NCI-H2081 treated with DMSO at 0.1 percent for 48 hours (cell line): ENCODE measurements at places on chromosomes 2 and 18.

DNA sequence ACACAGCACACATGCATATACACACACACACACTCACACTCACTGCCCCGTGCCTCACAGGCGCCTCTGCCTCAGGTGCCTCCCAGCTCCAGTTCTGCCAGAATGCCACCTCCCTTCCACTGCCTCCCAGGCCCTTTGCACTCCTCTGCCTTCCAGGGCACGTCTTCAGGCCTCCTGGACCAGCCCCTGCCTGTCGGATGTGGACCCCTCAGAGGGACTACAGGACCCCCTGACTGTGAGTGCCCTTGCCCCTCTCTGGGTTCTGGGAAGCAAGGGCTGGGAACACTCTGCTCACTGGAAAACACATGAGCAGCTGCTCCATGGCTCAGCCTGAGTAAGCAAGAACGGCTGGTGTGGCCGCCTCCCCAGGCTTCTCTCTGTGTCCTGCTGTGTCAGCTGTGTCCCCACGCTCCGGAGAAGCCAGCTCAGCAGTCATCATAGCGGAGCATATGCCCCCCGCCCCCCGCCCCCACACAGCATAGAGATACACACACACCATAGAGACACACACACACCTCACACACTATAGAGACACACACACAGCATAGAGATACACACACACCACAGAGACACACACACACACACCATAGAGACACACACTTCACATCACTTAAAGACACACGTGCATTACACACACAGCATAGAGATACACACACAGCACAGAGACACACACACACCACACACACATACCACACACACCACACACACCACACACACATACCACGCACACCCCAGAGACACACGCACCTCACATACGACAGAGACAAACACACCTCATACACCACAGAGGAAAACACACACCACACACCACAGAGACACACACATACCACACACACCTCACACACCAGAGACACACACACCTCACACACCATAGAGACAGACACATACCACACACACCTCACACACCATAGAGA, 271.3 kb downstream of the CYRIA start:
- DNase-seq, result no peak

- no peak for DNase-seq
Measured at GRCh38 chr18:32328379-32328778, 138.5 kb downstream of the MEP1B start.

GRCh38 chr2:54047091-54047490, 68.3 kb upstream of the ACYP2 start:
- no peak for DNase-seq

GRCh38 chr2:138369856-138370255, 131.7 kb upstream of the SPOPL start:
- DNase-seq, result no peak

- no peak for DNase-seq
Measured at GRCh38 chr2:148590612-148591011, 53.9 kb upstream of the EPC2 start.

DNA sequence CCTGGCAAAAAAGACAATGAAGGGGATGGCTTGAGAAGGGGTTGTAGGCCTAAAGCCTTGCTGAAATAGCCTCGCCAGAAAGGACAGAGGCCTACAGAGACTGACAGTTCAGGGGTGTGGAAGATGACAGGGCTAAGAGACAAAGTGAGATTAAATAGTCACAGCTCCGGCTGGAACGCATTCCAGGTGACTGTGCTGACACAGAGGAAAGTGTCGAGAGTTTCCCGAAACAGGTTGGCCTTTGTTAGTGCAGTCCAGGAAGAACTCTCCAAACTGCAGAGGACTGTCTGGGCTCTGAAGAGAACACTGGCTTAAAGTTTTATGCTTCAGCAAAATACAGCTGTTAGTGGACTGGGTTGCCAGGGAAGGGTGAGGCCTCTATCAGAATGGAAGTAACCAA, 52.8 kb downstream of the METTL4 start:
- DNase-seq, result no peak

GRCh38 chr2:72205504-72205881, 57.8 kb upstream of the CYP26B1 start:
- no peak for DNase-seq

GRCh38 chr2:26936855-26937254, 33.6 kb upstream of the MAPRE3 start:
- DNase-seq, result no peak

- no peak for DNase-seq
Measured at GRCh38 chr18:56312551-56313335, 325.6 kb downstream of the TXNL1 start.

DNA sequence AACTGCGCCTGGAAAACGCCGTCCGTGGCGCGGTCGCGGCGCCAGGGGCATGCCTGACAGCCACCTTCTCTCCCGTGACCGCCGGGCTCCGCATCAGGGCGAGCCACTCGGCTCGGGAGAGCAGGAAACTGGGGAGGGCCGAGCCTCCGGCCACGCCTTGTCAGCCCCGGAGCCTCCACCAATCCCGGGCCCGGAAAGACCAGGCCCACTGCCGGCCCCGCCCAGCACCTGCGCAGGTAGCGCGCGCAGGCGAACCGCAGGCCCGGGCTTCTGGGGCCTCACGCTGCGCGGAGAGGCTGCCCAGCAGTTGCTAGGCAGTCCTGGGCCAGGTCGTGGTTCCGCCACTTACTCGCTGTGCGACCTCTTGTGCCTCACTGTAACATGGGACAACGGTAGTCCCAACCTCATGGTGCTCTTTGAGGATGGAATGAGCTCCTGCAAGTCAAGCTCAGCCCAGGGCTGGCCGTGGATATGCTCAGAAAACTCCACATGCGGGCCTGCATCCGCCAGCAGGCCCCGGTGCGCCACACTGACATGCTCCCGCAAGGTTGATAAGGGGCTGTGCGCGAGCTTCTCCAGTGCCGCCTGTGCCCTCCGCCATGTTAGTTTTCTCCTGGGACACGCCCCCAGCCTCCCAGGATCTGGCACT, 97.1 kb downstream of the INHBB start:
- DNase-seq, result no peak

- no peak for DNase-seq
Measured at GRCh38 chr2:207240649-207241048, 74.9 kb upstream of the KLF7 start.

DNA sequence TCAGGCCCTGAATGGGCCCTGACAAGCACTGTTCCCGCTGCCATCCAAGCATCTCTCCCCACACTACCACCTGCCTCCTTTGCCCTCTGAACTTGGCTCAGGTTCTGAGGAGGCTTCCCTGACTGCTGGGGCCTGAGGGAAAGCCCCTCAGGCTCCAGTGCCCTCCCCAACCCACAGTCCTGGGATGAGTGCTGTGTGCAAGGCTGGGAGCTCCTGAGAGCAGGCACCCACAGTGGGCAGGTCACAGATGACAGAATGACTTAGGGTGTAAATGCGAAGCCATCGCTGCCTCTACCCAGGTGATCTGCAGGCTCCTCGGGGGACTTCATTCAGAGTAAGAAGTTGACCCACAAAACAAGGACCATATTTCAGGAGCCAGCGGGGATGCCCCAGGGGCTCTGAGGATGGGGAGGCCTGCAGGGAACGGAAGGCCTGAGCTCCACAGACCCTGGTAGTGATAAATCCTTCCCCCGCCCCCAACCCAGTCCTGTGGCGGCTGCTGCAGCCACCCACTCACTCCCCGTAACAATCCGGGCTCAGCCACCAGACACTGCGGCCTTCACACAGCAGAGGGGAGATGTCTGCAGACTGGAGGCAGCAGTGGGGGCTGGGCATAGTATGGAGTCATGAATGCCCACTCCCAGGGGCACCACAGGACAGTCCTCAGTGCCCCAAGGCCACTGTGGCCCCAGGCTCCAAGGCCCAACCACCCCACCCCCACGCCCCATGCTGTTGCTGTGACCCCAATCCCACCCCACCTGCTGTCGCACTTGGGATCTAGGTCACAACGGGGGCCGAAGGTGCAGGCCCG, 8.9 kb downstream of the BIN1 start:
- DNase-seq, result no peak

GRCh38 chr18:42614619-42615293, 500.7 kb downstream of the RIT2 start:
- peak; percentile 88 for DNase-seq

GRCh38 chr18:10003281-10003680, 89.5 kb downstream of the VAPA start:
- DNase-seq, result no peak

GRCh38 chr2:54834721-54835120, 111.3 kb downstream of the EML6 start:
- DNase-seq, result no peak

DNA sequence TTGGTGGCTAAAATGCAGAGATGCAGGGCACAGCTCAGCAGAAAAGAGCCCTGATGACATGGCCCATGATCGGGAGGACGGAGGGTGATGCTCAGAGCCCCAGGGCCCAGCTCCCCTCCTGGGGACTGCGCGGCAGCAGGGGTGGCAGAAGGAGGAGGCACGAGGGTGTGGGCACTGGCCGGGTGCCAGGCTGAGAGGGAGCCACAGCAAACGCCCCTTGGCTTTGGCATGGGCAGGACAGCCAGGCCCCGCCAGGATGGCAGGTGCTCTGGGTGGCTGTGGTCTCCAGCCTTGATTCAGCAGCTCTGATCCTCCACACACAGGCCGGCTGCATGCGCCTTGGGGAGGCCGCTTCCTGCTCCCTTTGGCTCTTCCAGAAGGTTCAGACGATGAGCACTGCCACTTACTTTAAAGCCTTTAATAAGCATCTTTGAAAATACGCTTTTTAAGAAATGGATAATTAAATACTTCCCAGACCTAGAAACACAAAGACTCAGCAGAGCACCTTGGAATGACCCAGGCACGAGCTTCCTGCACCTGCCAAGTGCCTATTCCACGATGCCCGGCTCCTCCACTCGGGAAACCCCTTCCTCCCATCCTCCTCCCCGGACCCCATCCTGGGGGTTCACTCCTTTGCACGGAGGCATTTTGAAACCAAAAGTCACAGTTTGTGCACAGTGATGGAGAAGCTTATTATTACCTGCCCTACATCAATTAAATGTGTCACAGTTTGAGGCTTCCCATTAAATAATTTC, 78.5 kb upstream of the SNTG2 start:
- DNase-seq, result no peak

- no peak for DNase-seq
Measured at GRCh38 chr18:13289481-13290205, 71.1 kb downstream of the LDLRAD4 start.

DNA sequence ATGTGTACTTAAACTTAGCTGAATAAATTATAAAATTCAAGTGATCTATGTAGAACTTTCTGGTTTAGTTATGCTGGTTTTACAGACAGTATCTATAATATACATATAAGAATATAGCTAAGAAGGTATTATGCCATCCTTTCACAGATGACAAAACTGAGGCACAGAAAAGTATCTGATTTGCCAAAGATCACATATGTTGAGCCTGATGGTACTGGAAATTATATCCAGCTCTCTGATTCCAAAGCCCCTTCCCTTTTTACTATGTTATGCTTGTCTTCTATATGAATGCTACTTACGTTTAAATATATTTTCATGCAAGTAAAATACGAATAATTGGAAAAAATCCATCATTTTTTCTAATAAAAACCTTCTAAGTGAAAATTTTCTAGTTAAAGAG, 1631.3 kb downstream of the DPP10 start:
- no peak for DNase-seq

- no peak for DNase-seq
Measured at GRCh38 chr2:26442707-26443106, 35.2 kb downstream of the OTOF start.

- DNase-seq, result no peak
Measured at GRCh38 chr2:46852598-46852997, 63.0 kb downstream of the MCFD2 start.

DNA sequence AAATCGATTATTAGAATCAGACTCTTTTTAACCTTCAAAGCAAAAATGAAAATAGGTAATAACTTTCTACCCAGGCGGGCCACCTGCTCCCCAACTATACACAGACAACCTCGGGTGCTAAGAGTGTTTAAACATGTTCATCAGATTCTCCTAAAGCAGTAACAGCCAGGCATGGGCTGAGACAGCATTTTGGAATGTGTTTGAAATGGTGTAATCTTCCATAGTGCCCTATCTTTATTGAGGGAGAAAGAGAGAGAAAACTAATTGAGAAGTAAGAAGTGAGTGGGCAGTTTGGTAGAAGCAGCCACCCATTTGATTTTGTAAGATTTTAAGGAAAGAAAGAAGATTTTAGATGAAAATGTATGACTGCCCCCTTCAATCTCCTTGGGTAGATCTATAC, 196.1 kb upstream of the CTAGE1 start:
- no peak for DNase-seq

DNA sequence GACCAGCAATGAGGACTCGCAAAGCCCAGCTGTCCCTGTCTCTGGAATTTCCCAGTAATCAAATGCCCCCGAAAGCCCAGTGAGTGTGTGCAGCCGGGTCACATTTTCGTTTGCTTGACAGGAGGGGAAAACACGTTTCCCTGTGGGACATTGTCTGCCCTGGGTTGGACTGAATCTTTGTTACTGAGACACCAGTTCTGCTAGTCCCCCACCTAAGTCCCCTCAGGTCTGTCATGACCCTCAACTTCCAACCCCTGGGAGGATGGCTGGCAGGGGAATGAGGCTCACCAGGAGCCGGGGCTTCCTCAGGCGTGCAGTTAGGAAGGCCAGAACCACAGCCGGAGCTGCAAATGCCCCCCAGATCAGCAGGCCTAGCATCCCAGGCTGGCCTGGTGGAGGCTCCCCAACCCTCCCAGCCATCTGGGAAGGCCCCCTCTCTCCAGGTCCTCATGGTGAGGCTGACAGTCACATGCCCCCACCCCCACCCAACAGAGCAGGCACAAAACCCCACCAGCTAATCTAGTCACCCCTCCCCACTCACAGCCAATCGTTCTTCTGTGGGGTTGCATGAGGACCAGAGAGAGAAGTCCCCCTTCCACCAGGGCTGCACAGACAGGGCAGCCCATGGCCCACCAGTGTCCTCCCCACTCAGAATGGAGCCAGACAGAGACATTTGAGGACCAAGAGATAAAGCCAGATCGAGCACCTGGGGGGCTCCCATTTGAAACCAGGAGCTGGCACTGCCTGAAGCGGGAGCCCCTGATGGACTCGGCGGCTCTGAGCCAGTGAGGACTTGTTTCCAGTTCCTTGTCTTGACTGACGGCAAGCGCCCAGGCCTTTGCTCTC, 33.6 kb downstream of the CYP26B1 start:
- no peak for DNase-seq

DNA sequence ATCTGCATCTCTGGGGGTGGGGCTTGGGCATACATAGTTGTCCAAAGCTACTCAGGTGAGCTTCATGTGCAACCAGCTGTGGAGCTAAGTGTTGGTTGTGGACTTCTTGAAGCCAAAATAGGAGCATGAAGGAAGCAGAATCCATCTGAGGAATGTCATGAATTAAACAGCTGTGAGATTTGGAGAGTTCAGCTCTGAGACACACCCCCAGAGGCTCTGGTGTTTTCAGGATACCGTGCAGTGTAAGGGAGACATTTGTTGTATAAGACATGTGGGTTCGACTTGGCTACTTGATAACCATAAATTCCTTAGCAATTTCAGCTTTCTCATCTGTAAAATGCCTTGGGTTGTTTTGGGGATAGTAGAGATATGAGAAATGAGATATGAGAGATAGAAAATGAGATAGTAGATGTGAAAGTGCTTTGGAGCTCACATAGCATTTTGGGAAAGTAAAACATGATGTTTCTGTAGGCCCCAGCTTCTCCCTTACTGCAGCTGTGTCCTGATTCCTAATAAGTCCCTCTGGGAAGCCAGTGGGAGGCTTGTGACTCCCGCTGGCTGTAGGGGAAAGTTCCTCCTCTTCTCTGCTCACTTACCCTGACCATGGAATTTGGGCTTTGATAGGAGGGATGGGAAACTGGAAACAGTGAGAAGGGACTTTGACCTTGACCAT, 50.0 kb downstream of the DPYSL5 start:
- no peak for DNase-seq
